ENCODE measurements at places on chromosomes 12 and 14. TPM values are rescaled to one million over a fixed set of nuclear protein-coding genes. Genes with fewer than 3 reads are reported as not detected.

- no peak for DNase-seq
These were observed 50.2 kb upstream of the SMCO2 start for GRCh38 chr12:27396216-27396815.

DNA sequence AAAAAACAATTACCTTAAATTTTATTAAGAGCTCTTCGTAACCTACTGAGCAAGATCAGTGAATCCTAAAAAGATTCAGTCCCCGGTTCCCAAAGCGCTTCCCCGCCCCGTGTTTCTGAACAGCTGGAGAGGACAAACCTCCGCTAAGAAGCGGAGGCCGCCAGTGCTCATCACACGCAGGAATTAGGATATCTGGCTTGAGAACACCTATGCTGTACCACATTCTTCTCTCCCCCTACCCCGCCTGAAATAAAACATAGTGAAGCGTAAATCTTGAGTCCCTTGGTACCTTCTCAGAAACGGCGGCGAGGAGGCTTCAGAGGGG is 774 bp upstream of the WDR20 start:
- no peak for DNase-seq

- no peak for DNase-seq
These were observed 67.0 kb downstream of the FBXW8 start for GRCh38 chr12:116977465-116978380.

ACOT6 gene
- total RNA-seq = not detected

DNA sequence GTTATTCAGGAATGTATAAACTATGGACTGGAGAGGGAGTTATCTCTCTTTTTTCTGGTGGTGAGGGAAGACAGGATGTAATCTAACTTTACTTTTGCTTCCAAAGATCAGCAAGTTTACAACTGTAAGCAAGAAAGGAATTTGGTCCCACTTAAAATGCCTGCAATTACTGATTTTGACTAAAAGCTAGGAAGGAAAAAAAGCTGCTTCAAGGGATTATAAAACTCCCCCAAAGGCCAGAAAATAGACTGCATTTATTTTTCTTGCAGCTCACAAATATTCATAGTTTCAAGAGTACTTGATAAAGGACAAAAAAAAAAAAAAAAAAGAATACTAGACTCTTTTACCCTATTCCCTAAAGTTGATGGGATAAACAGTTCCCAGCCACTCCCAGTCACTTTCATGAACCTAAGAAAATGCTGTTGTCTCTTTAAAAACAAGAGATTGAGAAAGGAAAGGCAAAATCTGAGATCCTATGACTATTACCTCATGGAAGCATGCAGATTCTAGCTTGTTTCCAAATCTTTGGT is 128.7 kb upstream of the BMP4 start:
- DNase-seq = no peak

- DNase-seq = no peak
These were observed 61.9 kb downstream of the KICS2 start for GRCh38 chr12:64160021-64160710.

DNA sequence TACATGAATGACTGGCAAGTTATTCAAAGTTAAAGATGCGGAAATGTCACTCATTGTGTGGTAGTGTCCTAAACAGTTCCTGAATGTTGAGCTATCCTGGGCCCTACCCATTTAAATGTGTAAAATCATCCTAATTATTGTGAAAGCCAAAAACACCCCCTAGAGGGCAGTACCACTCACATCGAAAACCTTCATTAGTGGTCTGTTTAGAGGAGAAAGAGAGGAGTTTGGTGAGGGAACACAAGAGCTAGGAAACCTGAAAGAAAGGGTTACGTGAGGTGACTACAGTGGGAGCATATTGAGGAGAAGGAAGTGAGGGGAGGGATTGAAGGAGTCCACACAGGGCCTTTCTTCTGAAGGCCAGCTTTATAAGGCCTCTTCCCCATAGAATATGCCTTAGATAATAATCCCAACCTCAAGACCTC is 2.5 kb upstream of the TEP1 start:
- peak; percentile 60 for DNase-seq

- DNase-seq = peak; percentile 55
These were observed 49.9 kb downstream of the LRRC74A start for GRCh38 chr14:76876076-76876475.

DNA sequence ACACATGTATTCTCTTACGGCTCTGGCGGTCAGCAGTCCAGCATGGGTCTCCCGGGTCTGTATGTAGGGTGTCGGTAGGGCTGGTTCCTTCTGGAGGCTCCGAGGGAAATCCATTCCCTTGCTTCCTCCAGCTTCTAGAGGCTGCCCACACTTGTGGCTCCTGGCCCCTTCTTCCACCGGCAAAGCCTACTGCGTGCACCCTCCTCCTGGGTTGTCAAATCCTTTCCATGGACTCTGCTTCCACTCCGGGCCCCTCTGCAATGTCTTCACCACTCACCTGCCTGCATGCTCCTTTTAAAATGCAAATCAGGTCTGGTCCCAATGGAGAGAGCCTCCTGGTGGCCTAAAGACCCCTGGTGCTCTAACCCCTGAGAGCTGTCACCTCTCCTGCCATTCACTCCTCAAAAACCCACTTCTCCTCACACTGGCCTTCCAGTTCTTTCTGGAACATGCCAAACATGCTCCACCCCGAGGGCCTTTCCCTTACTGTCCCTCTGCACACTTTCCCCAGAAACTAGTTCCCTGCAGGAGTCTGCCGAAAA is 108.5 kb downstream of the DICER1 start:
- no peak for DNase-seq

GOLT1B gene
- total RNA-seq = 45.6 TPM

DNA sequence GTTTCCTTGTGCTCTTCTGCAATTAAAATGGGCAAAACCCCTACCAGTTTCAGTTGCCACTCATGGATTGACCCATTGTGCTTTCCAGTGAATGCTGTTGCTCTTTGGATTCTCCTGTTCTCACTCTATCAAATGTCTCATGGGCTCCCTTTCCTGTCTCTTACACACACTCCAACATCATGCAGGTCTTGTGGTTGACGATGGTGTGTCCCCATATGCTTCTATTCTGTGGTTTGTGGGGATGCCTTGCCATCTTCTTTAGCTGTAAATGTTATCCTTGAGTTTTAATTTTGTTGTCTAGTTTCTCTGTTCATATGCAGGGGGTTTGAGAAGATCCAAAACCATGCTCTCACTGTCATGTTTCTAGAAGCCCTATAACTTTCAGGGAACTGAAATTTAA is 31.9 kb upstream of the FBXO34 start:
- no peak for DNase-seq

GRCh38 chr14:34051966-34052657 is 101.2 kb upstream of the EGLN3 start:
- DNase-seq = no peak

LRP1-AS gene
- not detected for total RNA-seq

- no peak for DNase-seq
These were observed 33.7 kb upstream of the SCAF11 start for GRCh38 chr12:46024099-46024498.

ISCA2 gene
- 30.4 TPM for total RNA-seq

CAPS2 gene
- 1.3 TPM for total RNA-seq

GRCh38 chr12:67813456-67813904 is 164.9 kb downstream of the DYRK2 start:
- no peak for DNase-seq
